ENCODE measurements at places on chromosomes 1 and 21.

DNA sequence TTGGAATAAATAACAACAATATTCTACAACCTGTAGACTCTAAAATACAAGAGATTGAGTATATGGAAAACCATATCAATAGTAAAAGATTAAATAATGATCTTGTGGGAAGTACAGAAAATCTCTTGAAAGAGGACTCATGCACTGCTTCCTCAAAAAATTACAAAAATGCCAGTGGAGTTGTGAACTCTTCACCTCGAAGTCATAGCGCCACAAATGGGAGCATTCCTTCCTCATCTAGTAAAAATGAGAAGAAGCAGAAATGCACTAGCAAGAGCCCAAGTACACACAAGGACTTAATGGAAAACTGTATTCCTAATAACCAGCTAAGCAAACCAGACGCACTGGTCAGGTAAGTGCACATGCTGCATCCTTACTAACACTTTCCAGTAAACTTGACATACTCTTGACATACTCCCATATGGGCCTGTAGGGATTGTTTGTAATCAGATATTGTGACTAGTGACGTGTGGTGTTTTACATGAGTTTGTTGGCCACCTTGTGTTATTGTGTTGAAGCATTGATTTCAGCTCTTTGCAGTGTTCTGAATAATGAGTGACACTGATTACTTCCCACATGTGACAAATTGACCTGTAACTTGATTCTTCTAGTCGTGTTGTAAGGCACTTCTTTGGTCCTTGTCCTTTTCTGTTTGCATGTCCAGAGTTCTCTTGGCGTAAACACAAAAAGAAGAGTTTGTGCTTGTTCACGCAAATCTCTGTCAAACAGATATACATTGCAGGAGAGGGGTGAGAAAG is 28.0 kb downstream of the MACO1 start:
- DNase-seq: no peak

- DNase-seq: no peak
These were observed 1.8 kb downstream of the NIBAN1 start for GRCh38 chr1:184972315-184973055.

DNA sequence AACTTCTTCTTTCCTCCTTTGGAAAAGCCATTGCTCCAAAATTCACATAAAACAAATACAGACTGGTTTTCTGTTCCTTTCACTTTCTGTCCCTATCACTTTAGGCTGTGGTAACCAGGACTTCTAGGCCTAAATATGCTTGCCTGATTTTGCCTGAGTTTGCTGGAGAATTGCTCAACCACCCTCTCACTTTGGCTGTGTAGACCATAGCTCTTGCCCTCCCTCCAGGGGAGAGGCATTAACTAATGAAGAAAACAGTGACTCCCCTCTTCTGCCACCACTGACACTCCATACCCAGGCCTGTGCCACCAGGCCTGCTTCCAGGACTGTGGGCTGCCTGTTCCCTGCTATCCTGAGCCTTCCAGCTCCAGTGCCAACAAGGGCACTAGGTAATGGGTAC is 163.5 kb downstream of the TOMM20 start:
- DNase-seq: no peak

GRCh38 chr21:16608209-16608830 is 878.5 kb downstream of the USP25 start:
- no peak for DNase-seq

- no peak for DNase-seq
These were observed 1.4 kb upstream of the ABCA4 start for GRCh38 chr1:94122201-94122970.

- no peak for DNase-seq
These were observed 32.3 kb downstream of the CHRM3 start for GRCh38 chr1:239418681-239419080.

- DNase-seq: no peak
These were observed 170.0 kb upstream of the KCTD3 start for GRCh38 chr1:215397106-215397505.

- DNase-seq: no peak
These were observed 32.6 kb upstream of the SPOCD1 start for GRCh38 chr1:31848381-31848897.

DNA sequence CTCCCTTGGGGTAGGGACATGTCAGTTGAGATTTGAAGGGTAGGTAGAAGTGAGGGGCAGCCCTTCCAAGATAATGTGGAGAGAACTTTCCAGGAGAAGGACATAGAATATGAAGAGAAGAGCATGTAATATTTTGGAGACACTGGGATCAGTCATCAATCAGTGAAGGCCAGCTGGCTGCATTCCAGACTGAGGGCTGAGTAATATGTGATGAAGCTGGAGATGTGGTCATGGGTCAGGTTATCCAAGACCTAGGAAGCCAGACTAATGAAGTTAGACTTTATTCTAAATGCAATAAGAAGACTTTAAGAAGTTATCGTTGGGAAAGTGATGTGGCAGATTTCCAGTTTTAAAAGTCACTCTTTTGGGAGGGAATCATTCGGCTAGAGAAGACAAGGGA is 262.0 kb downstream of the HMCN1 start:
- DNase-seq: no peak

GRCh38 chr1:174960362-174960761 is 39.4 kb upstream of the CACYBP start:
- DNase-seq: no peak

DNA sequence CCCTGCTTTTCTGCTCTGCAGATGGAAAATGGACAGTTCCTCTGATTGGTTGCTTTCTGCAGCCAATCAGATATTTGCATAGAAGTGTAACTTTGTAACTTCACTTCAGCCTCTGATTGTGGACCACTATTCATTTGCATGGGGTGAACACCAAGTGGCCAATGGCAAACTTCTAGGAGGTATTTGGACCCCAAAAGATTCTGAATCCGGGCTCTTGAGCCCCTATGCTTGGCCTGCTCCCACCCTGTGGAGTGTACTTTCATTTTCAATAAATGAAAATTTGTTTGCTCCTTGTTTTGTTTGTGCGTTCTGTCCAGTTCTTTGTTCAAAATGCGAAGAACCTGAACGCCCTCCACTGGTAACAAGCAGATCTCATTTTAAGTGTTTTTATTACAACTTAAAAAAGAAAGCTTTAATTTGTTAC is 6.4 kb upstream of the GSTM4 start:
- no peak for DNase-seq
